ENCODE measurements at places on chromosomes 3 and 15. TPM values are rescaled to one million over a fixed set of nuclear protein-coding genes. Genes with fewer than 3 reads are reported as not detected.

SH3GL3 gene
- not detected for total RNA-seq

- DNase-seq: no peak
These were observed 363.6 kb upstream of the CCDC54 start for GRCh38 chr3:107013641-107014040.

MASP1 gene
- total RNA-seq: not detected

DNA sequence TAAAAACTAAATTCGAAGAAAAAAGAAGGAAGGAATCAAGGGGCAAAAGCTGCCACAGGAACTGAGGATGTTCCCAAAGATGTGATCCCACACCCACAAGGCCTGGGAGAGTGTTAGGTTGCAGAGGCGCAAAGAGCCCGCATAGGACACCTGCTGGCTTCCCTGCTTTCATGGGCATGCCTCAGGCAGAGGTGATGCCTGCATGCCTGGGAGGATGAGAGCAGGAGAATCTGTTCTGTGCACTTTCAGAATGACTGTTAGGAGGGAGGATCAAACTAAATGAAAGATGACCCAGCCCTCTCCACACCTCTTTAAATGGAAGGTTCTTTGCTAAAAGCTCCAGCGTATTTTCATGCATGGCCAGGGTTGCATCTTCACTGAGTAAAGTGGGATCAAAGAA, 162.4 kb downstream of the PLCL2 start:
- DNase-seq: no peak

DNA sequence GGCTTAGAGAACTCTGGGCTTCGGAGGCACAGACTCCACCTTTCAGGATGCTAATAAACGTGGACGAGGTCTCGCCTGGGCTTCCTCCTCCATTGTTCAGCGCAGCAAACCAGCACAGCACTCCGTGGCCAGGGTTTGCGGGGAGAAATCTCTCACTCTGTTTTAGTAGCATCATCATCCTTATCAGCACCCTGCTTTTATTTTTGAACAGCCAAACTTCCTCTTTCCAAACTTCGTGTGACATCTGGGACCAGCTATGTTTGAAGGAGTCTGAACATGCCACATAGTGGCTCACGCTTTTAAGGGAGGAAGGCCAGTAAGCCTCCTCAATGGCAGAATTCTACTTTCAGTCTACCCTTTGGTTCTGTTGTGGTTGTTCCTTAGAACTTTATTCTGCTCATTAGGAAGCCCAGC, 149.0 kb downstream of the PGPEP1L start:
- no peak for DNase-seq

P2RY1 gene
- total RNA-seq: not detected

TRMT10C gene
- 21.3 TPM for total RNA-seq

DNA sequence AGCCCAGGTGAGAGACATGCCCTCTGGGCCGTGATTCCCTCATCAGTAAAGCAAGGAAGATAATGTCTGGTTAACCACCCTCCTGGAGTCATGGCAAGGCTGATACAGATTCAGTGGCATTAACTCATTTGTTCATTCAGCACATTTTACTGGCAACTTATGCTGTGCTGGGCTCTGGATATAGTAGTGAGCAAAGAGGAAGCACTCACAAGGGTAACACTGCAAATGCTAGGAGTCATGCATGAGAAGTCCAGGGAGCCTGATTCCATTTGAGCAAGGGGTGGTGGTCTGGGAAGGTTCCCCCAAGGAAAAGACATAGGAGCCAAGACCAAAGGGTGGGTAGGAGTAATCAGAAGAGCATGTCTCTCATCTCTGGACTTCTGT, 50.2 kb downstream of the SMAD3 start:
- DNase-seq: no peak

GRCh38 chr15:99103279-99103678, 1.6 kb upstream of the SYNM start:
- no peak for DNase-seq

TRPM1 gene
- 0.07 TPM for total RNA-seq

POTEB gene
- not detected for total RNA-seq

DNA sequence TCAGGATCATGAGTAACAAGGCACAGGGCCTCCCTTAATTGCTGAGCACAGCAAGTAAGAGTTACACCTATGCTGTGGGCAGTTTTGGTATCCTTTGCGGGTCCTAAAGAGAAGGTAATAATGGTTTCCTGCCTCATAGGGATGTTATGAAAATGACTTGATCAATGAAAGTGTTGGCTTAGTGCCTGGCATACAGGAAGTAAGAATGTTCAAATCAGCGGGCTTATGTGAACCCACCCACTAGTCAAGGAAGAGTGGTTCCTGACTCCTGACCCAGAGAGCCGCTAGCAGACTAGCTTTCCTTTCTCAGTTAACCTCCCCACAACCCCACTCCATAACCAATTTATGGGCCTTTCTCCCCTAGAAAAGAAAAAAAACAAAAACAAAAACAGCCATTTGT, 5.2 kb upstream of the ADAMTS9 start:
- DNase-seq: no peak

DNA sequence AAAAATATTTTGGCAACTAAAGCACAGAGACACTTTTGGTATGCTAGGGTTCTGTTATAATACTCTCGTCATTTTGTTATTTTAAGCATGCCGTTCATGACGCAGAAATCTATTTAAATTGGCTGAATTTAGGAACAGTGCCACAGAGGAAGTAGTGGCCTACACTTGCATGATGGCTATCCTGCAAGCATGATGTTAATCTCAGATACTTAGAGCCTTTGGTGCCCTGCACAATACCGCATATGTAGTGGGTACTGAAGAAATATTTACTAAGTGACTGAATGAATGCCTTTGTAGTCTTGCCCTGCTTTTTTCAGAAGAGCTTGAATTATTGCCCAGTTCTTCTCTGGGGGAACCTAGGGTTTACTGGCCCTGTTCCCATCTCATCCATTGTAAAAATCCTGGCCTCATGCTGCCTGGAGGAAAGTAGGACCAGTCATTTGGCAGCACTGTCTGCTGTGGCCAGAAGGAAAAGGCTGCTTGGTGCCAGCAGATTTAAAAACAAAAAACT, 79.0 kb downstream of the SERPINI1 start:
- DNase-seq: no peak

SCAANT1 gene
- total RNA-seq: not detected

- no peak for DNase-seq
These were observed 19.0 kb downstream of the APBA2 start for GRCh38 chr15:28904541-28905315.

MAP1A gene
- total RNA-seq: 0.41 TPM

DNA sequence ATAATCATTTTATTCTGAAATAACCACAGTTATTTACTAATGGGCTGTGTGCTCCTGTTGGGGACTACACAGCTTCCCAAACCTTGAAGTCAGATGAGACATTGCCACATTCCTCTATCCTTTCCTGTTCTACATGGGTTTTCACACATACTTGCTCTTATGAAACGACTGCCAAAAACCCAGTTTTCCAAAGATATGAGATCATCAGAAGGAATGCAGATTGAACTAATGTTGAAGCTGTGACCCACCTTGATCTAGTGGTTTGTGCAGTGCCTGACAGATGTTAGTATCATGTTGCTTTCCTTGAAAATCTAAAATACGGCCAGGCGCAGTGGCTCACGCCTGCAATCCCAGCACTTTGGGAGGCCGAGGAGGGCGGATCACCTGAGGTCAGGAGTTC, 144.6 kb downstream of the VGLL4 start:
- DNase-seq: peak; percentile 64

KCTD6 gene
- total RNA-seq: 3.5 TPM

GRCh38 chr3:110495201-110495927, 576.3 kb upstream of the NECTIN3 start:
- DNase-seq: no peak

MESP2 gene
- total RNA-seq: 0.43 TPM

SNX22 gene
- total RNA-seq: 2.0 TPM

DNA sequence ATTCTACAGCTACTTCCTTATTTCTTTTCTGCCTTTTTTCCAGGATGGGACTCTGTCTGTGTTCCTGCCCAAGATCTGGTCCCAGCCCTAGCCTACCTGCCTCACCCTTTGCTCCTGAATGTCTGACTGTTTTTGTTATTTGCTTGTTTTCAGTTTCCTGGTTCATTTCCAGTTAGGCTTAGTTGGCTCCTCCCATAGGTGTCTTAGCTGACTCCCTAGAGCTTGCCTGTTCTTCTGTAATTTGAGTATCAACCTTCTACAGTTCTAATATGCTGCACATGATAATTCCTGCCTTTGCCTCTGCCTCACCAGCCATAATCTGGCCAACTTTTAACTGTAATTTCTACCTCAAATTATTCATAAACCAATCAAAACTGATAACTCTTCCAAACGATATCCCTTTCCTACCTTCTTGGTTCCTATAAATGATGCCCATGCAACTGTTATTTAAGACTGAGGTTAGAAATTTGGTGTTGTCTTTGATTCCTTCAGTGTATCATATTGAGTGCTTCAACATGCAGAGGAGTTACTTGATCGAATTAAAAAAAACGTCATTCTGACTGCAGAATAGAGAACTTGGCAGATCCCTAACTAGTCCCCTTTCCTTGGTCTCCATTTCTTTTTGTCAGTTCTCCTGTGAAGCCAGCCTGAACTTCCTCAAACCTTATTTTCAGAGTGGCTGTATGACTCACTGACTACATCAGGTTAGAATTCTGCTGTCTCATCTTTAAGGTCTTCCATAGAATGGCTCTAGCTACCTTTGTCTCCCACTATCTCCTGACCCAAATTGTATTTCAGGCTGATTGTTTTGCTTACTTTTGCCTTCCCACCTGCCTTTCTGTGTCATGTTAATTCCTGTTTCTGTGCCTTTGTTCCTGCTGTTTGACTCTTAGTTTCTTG, 8.4 kb downstream of the GOLM2 start:
- peak; percentile 78 for DNase-seq

GRCh38 chr3:158488670-158489069, 82.3 kb upstream of the MLF1 start:
- no peak for DNase-seq

DNA sequence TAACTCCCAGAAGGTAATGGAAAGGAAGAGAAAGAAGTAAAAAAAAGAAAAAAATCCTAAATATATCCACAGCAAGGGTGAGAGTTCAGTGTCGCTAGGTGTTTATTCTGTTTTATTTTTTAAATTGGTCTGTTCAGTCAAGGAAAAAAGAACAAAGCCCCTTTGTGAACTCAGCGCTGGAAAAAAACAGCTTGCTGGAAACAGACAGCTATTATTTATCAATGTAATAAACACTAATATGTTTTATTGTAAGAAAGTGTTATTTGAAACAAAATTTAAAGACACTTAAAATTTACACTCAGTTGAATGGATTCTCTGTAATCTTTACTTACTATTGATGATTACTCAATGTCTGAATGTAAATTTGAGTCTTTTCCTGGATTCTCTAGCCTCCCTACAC, 32.3 kb upstream of the LEKR1 start:
- DNase-seq: no peak

NANOGP8 gene
- not detected for total RNA-seq

- peak; percentile 7 for DNase-seq
These were observed 1.4 kb downstream of the ANKRD28 start for GRCh38 chr3:15796331-15796730.

GRCh38 chr3:196486263-196486662, 17.3 kb downstream of the RNF168 start:
- no peak for DNase-seq

SKOR1 gene
- not detected for total RNA-seq

GRCh38 chr15:65620833-65621232, 905 bp upstream of the SLC24A1 start:
- no peak for DNase-seq

DNA sequence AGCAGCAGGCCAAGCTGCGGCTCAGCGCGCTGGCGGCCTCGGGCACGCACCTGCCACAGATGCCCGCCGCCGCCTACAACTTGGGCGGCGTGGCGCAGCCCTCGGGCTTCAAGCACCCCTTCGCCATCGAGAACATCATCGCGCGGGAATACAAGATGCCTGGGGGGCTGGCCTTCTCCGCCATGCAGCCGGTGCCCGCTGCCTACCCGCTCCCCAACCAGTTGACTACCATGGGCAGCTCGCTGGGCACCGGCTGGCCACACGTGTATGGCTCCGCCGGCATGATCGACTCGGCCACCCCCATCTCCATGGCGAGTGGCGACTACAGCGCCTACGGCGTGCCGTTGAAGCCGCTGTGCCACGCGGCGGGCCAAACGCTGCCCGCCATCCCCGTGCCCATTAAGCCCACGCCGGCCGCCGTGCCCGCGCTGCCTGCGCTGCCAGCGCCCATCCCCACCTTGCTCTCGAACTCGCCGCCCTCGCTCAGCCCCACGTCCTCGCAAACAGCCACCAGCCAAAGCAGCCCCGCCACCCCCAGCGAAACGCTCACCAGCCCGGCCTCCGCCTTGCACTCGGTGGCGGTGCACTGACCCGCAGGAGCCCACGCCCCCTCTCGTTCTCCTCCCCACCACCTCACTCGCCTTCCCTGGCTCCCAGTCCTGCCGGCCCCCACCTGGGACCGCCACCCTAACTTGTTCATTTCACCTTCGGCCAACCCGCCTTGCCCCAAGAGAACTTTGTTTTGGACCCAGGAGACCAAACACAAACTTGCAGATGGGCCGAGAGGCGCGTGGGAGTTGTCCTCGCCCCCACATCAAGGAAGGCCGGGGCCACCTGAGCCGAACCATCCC, 1.5 kb downstream of the FOXB1 start:
- no peak for DNase-seq

- peak; percentile 59 for DNase-seq
These were observed 3.9 kb downstream of the SLC6A6 start for GRCh38 chr3:14406336-14406735.

DNA sequence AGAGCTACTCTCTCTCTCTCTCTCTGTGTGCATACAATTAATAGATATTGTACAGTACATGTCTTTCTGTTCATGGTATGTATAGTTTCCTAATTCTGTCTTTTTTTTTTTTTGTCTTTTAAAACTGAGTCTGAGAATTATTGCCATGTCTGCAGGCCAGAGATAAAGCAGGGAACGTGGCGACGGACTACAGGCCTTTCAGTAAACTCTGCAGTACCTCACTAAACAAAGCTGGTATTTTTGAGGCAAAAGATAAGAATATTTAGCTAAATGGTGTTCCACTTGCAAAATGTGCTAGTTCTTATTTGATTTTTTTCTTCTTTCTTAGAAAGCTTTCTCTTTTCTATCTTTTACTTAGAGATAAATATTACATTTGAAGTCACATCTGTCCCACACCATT, 44.0 kb upstream of the EHHADH start:
- DNase-seq: no peak

FGF12 gene
- total RNA-seq: 1.5 TPM

DNA sequence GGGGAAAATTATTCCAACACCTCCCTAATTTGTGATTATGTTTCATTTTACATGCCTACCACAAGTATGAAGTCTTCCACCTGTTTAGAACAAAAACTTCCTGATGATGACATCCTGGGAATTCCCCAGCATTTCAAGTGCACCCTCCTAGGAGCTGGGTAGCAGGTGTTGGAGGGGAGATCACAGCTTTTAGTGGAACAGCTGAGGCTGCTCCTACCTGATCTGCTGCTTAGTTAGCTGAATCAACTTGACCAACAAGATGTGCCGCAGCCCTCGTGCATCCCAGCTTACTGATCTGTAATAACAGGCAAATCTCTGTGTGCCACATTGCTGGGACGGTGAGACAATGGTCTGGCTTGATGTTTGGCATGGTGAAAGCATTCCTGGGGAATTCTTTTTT, 29.7 kb downstream of the TRAK1 start:
- no peak for DNase-seq

PP2D1 gene
- not detected for total RNA-seq

- DNase-seq: no peak
These were observed 177.0 kb upstream of the TBL1XR1 start for GRCh38 chr3:177374323-177374722.

HYPK gene
- total RNA-seq: 3.8 TPM

CLRN1 gene
- not detected for total RNA-seq

GRCh38 chr3:191094057-191094845, 104.8 kb upstream of the OSTN start:
- DNase-seq: no peak

- DNase-seq: no peak
These were observed 34.7 kb upstream of the PHLDB2 start for GRCh38 chr3:111824351-111824750.

MYD88 gene
- total RNA-seq: 9.8 TPM

KCNAB1 gene
- not detected for total RNA-seq

KBTBD13 gene
- total RNA-seq: not detected

Data from Caki2 (cell line).